Ecto neural progenitor cell (in vitro differentiated cells): ENCODE measurements at places on chromosomes 11 and 22.

DNA sequence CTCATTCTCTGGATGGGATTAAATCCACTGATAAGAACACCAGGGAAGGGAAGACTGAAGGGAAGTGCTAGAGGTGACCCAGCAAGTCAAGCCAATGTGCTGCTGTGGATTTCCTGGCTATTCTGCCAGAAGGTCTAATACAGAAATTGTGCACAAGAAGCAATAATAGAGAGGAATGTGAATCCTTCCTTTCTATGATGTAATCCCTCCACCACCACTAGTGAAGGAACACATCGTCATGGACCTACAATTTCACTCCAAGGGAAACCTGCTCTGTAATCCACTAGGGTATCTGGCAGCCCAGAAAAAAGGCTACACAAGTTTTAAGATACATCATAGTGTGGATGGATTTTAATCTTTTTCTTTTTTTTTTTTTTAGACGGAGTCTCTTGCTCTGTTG lies 17.4 kb downstream of the LARGE2 start:
- no peak for DNase-seq

DNA sequence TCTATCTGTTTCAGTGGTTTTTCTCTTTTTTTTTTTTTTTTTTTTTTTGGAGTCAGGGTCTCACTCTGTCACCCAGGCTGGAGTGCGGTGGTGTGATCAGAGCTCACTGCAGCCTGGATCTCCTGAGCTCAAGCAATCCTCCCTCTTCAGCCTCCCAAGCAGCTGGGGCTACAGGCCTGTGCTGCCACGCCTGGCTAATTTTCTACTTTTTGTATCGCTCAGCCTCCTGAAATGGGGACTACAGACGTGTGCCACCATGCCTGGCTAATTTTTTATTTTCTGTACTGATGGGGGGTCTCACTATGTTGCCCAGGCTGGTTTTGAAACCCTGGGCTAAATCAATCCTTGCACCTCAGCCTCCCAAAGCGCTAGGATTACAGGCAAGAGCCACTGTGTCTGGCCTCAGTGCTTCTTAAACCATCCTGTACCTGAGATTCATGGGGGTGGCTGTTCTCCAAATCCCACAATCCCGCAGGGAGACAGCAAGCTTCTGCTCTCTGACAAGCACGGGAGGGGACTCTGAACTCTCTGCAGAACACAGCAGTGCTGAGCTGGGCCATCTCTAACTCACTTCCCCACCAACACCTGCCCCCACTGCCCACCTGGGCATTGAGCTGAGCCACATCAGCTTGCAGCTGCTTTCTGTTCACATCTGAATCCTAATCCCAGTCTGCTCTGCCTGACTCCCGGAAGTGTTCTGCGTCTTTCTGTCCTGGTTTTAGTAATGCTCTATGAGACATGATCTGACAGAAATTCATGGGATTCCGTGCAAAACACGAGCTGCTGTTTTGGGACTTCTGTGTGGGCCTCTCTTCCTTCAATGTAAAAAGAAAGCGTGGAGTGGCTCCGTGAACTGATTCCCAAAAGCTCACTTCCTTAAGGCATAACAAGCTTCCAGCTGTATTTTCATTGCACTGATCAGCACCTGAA lies 400.0 kb downstream of the LARGE1 start:
- no peak for DNase-seq

- no peak for DNase-seq
Observed at GRCh38 chr11:66725114-66725513, 3.9 kb downstream of the SPTBN2 start.

- no peak for DNase-seq
Observed at GRCh38 chr11:90135016-90135415, 553 bp downstream of the NAALAD2 start.

- DNase-seq, result no peak
Observed at GRCh38 chr11:126886636-126887035, 113.9 kb downstream of the KIRREL3 start.

DNA sequence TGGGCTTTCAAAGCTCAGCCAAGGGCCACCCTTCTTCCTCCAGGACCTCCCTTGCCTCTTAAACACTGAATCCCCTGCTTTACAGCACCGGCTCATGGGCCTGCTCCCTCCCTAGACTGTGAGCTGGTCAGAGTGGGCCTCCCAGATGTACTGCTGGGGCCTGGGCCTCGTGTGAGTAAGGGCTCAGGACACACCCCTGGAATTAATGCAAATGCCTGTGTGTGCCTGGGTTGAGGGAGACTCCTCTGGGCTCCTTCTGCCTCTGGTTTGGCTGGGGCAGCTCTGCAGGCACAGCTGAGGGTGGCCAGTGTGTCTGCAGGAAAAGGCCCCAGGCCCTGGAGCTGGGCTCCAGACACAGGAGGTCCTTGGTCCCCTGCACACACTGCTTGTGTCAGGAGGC lies 24.2 kb downstream of the ALX4 start:
- DNase-seq, result no peak

DNA sequence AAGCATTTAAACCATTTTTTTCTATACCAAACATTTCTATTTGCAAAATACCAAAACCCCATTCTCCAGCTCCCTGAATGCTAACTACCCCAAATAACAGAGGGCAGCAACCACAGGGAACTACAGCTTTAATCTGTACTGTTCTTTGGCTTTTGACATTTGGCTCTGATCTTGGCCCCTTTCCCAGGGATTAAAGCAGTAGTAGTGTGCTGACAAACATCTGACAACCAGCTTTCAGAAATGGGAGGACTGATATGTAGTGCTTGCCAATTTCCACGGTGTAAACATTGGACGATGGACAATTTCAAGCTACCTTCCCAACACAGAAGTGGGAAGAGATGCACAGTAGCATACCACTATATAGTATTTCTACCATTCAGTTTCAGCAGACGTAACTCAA lies 88.4 kb upstream of the TEAD1 start:
- DNase-seq, result no peak

- DNase-seq, result no peak
Observed at GRCh38 chr22:26065847-26066246, 103.4 kb upstream of the SEZ6L start.

DNA sequence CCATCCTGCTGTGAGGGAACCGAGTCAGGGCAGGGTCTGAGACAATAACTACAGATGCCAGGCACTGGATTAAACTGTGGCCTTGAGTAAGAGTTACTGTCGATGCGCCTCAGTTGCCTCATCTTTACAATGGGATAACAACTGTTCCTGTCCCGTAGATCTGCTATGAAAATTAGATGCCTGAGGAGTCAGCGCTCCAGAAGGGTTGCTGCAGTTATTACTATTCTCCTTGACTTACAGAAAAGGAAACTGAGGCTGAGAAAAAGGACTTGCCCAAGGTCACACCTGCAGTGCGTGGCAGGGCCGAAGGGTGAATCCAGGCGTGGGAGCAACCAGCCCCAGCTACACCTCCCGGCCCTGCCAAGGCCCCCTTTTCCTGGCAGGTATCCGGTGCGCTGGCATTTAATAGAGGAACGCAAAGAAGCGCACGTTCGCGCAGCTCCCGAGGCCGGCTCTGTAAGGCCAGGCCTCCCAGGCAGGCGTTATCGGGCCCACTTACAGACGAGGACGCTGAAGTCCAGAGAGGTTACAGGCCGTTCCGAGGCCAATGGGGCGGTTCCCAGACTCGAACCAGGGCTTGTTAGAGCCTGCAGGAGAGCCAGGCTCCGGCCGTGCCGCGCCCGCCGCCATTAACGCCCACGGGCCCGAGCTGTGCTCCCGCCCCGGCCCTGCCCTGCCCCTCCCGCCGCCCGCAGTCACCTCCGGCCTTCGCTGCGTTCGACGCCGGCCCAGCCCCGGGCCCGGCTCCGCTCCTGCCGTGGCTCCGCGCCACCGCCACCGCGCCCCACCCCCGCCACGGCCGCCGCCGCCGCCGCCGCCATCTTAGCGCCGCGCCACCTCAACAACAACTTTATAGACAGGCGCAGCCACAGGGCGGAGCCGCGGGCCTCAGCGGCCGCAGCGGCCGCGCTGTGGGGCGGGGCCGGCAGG lies at the start of gene C11orf68:
C11orf68 (minus strand) TSS at position 852 of the 930 bp plus-strand sequence; CDS start at position 821, 31 bp downstream.
- DNase-seq, result no peak

GRCh38 chr22:36064358-36064757 lies 35.7 kb upstream of the RBFOX2 start:
- no peak for DNase-seq

DNA sequence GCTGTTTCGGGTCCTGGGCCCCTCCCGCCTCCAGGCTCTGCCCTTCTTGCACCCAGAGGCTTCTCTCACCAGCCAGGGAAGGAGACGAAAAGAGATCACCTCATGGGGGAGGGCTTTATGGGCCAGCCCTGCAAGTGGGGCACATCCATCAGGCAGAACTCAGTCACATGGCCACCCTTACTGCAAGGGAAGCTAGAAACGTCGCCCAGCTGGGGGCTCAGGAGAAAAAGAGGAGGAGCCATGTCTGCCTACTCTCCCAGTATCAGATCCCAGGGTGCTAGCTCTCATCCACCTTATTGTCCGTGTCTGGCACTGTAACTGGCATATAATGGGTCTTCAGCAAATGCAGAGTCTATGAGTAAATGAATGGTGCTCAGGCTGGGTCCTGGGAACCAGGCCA lies 24.2 kb downstream of the MFNG start:
- peak; percentile 37 for DNase-seq

DNA sequence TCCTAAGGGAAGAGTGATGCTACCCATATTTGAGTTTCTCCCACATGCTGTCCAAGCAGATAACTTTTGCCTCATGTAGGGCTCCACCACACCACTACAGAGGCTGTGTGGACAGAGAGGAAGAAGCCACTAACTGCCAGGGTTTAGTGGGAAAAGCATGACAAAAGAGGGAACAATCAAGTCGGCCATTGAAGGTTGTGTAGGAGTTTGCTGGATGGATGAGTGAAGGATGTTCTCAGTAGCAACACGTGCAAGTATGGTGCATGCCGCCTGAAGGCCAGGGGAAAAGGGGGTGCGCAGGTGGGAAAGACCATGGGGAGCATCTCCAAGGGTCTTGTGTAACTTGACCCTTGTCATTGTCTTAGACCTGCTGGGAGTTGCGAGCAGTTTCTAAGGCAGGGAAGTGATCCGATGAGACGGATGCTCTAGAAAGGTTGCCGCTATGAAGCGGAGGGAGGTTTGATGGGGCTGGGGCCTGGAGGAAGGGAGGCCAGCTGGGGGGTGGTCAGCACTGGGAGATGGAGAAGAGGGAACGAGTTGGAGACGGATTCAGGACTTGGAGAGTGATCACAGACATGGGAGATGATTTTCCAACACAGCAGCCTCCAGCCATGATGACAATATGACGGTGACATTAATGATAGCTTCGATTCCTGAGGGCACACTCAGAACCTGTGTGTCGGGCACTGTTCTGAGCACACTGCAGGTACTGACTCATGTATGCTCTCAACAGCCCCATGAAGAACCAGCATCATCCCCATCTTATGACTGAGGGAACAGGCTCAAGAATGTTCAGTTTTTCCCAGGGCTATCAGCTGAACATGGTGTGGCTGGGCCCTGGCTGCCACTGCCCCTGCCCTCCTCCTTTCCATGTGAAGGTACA lies 53.7 kb downstream of the CD6 start:
- no peak for DNase-seq

GRCh38 chr11:133269267-133269666 lies 263.0 kb downstream of the OPCML start:
- DNase-seq, result no peak
